ENCODE measurements at places on chromosomes 12 and 14.

GRCh38 chr14:30020271-30020670 is 92.6 kb upstream of the PRKD1 start:
- no peak for DNase-seq

- no peak for DNase-seq
Observed at GRCh38 chr12:1519642-1520041, 74.7 kb downstream of the FBXL14 start.

- DNase-seq: no peak
Observed at GRCh38 chr12:94567761-94568160, 82.6 kb downstream of the TMCC3 start.

DNA sequence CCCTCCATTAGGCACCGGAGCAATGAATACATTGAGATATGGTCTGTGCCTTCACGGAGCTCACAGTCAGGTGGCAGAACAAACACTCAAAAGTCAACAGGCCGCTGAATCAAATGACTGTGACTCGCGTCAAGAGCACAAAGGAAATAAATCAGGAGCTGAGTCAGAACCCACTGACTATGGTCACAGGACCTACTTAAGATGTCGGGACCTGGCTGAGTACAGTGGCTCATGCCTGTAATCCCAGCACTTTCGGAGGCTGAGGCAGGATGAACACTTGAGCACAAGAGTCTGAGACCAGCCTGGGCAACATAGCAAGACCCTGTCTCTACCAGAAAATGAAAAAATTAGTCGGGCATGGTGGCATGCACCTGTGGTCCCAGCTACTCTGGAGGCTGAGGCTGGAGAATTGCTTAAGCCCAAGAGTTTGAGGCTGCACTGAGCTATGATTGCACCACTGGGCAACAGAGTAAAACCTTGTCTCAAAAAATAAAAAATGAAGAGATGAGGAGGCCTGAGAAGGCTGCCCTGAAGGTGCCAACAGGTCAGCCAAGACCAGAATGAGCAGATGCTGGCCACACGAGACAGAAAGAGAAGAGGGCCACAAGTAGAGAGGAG is 19.9 kb downstream of the TMEM233 start:
- peak; percentile 70 for DNase-seq

DNA sequence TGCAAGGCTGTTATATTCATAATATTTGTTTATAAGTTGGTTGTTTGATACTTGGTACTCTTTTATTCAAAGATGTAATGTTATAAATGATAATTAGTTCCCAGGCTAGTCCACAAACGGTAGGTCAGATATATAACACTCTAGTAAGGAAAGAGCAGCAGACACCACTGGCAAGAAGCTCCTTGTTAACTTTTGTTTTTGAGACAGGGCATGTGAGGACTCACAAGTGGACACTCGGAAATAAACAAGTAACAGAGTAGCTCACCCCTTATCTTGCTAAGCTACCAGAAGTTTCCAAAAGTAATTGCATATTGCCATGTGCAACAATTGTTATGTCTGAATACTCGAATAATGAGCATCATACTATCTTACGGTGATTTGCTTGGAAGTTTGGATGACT is 38.6 kb upstream of the YARS2 start:
- no peak for DNase-seq

DNA sequence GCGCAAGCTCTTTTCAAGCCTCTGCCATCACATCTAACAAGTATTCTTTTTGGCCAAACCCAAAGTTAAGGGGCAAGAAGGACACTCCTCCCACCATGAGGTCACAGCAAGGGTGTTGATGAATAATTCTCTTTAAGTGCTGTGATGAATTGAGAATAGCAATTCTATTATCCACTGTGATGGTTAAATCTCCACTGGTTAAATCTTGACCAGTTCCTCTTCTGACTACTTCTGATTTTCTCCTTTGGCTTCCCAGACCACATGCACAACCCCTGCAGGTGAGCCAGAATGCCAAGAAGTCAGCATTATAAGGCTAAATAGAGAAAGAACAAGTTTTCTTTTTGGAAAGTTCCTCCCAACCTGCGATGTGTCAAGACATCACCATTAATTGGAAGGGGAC is 90.6 kb upstream of the BCL2L14 start:
- no peak for DNase-seq

GRCh38 chr12:124917135-124917840 is 2.8 kb upstream of the UBC start:
- DNase-seq: peak; percentile 100

GRCh38 chr14:31449971-31450610 is 7.2 kb downstream of the DTD2 start:
- peak; percentile 54 for DNase-seq

DNA sequence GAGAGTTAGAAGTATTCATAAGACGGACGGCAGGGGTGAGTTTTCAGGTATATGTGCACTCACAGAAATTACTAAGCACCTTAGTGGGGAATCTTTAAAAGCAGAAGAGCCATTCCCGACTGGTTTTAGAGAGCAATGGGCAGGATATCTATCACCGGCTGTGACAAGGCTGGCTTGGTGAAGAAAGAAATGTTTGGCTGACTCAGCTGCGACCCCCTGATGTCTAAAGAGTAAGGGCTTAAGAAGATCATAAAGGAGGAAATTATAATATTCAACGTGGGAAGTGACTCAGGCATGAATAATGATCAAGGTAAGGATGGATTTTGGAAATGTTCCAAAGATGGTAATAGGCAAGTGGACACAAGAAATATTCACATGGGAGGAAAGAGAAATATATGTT is 407.6 kb downstream of the TMEM132D start:
- no peak for DNase-seq

DNA sequence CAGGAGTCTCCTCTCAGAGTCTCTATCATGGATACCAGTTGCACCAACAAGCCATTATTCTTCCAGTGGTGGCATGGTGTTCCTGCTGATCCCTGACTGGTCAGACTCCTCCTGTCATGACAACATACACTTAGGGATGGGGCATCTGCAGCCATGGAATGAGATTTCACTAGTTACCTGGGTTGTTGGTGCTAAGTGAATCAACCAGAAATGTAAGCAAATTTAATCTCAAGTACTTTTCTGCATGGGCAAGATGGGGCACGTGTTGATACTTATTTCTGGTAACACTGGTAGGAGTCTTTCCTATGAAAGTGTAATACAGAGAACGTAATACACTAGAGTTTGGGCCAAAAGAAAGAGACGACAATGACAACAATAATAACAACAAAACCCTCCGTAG is 211.5 kb upstream of the FOXN3 start:
- no peak for DNase-seq

- no peak for DNase-seq
Observed at GRCh38 chr12:1267243-1267642, 276.2 kb downstream of the ERC1 start.

- DNase-seq: peak; percentile 55
Observed at GRCh38 chr12:123141615-123142517, 9.0 kb downstream of the PITPNM2 start.

- DNase-seq: no peak
Observed at GRCh38 chr12:67681941-67682620, 33.5 kb downstream of the DYRK2 start.

- no peak for DNase-seq
Observed at GRCh38 chr12:97760601-97761000, 298.0 kb downstream of the RMST start.

DNA sequence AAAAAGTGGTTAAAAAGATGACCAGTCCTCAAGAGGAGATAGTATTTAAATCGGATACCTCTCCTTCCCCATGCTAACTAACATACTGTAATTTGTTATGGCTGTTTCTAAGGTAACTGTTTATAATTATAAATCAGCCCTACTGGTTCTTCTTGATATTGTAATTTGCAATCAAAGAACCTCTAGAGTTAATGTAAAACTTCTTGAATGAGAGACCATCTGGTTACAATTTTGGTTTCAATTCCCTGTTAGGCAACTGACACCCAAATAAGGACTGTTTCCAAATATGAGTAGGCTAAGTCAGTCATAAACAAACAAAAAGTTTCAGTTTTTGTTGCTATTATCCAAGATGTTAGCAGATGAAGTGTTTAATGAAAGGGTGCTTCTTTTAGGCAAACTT is 120.2 kb upstream of the DNM1L start:
- DNase-seq: no peak

- DNase-seq: peak; percentile 55
Observed at GRCh38 chr14:52918486-52918885, 32.4 kb downstream of the FERMT2 start.

- DNase-seq: no peak
Observed at GRCh38 chr12:5497329-5498053, 65.6 kb downstream of the NTF3 start.

DNA sequence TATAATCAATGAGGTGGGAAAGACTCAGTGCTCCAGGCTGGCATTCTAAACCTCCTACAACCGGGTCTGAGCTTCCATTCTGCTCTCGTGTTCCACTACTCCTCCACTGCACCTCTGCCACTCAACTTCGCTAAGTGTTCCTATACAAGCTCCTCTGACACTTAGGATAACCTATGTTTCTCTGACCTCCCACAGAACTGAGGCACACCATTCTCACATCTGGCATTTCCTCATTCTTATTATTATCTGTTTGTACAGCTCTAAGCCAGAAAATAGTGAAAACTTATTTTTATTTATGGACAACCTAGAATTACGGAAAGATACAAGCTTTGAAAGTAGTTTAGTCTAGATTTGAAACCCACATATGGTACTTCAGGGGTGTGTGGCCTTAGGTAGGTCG is 127.0 kb downstream of the MED13L start:
- DNase-seq: no peak

GRCh38 chr12:76241371-76241770 is 106.8 kb downstream of the BBS10 start:
- DNase-seq: no peak

DNA sequence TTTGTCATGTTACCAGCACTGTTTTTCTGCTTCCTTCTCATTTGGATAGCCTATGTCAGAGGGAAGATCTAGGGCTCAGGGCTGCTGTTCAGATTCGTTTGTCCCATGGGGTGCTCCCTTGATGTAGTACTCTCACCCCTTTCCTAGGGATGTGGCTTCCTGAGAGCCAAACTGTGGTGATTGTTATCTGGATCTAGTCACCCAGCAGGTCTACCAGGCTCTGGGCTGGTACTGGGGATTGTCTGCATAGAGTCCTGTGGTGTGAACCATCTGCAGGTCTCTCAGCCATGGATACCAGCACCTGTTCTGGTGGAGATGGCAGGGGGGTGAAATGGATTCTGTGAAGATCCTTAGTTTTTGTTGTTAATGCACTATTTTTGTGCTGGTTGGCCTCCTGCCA is 5.5 kb upstream of the SERPINA11 start:
- no peak for DNase-seq

DNA sequence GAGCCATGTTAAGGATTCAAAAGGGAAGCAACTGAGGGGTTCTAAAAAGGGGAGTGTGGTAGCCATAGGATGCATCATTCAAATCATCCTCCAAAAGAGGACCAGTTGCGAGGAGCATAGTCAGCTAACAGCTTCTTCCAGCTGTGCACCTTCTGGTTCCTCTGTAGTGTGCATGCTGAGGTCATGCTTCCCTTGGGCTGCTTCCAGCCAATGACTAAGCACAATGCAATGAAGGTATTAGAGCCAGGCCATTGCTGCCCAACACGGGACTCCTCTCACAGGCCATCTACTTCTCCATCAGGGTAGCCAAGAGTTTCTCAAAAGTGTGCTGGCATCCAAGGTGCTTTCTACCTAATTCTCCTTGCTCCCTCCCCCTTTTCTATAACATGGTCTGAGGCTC is 69.2 kb upstream of the ARID2 start:
- no peak for DNase-seq

DNA sequence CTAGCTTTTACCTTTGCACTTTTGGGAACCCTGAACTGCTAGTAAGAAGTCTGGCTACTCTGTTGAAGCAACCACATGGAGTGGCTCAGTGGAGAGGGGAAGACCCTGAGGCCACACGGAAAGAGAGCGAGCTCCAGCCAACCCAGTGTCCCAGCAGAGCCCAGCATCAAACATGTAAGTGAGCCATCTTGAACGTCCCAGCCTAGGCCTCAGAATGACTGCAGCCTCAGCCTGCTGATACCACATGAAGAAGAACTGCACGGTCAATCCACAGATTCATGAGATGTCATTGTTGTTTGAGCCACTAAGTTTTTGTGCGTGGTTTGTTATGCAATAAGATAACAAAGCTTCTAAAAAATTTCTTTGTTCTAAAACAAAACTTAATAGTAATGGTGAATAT is 40.2 kb downstream of the TFCP2 start:
- DNase-seq: no peak

GRCh38 chr12:93299262-93299846 is 78.4 kb upstream of the NUDT4 start:
- no peak for DNase-seq
